ENCODE measurements at places on chromosomes 13 and 19.

DNA sequence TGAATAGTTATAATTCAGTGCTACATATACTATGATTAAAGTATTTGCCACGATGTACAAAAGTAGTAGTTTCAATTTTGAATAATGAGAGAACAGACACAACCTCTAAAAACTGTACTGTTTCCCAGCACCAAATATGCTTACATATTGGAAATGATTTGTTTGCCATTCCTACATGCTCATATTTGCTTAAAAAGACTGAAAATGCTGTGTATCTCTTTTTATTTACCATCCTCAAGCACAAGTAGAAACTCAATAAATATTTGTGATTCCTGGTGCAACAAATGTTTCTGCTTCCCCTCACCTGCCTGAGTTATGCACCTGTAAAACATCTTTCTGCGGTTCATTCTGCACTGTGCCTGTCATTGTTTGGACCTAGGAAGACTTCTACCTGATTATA is 512.2 kb downstream of the DCT start:
- no peak for DNase-seq

DNA sequence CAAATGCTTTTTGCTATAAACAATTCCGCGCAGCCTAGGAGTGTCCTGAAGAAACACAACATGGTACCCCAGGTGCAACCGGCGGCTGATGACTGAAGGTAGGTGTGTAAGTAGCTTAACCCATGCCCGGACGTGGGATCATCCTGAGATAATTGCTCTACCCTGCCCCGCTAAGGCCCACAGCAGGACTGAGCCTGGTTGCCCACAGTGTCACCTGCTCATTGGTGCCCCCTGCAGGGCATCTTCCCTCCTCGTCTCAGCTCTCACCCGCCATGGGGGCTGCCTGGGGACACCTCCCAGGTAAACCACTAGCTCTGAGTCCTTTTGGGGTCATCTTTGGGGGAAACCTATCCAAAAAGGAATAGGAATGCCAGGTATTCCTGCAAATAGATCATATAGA is 22.3 kb downstream of the TMEM161A start:
- DNase-seq, result no peak

GRCh38 chr19:3073931-3074595 is 11.8 kb upstream of the TLE5 start:
- no peak for DNase-seq

- DNase-seq, result peak; percentile 93
These were observed 75.6 kb upstream of the ZNF507 start for GRCh38 chr19:32269831-32270230.

DNA sequence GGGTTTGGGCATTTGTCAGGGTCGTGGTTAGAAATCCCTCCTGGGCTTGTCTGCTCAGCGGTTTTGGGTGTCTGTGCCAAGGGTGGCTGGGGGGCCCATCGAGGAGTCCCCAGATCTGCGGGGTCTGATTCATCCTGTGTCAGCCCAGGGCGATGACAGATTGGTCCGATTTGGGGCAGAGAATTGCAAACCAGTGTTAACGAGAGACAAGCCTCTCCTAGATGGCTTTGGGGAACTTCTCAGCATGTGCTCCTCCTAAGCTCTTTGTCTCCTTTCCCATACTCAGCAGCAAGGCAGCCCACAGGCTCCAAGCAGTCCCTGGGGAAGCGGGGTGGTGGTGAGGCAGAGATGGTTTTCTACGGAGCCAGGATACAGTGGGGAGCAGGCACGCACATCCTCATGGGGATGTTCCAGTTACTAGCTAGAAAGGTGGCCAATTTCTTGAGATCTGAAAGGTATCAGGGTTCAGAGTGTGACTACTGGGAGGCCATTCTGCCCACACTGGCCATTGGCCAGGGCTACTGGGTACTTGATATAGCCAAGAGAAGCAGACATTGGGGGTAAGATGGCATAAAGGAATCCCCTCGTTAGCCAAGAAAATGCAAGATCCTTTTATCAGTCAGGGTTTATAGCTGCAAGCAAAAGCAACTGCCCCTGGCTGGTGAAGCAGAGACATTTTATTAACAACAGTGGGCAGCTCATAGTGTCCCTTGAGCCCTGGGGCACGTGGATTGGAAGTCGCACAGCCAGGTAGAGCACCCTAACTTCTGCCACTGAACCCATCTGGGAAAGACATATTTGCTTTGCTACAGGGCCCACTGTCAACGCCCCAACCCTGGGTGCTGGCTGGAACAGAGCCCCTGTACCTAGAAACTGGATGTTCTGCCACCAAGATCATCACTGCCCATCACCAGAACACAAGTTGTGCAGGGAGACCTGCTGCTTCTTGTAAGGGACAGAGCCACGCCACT is 63.6 kb downstream of the RGCC start:
- DNase-seq, result no peak

- DNase-seq, result no peak
These were observed 41.1 kb upstream of the GTF3A start for GRCh38 chr13:27383104-27383921.

DNA sequence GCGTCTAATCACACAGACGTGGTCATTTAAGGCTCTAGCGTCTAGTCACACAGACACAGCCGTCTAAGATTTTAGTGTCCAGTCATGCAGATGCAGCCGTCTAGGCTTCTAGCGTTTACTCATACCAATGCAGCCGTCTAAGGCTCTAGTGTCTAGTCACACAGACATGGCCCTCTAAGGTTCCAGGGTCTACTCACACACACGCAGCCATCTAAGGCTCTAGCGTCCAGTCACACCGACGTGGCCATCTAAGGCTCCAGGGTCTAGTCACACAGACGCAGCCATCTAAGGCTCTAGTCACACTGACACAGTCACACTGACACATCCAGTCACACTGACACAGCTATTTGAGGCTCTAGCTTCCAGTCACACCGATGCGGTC is 55.7 kb downstream of the KLF2 start:
- no peak for DNase-seq

All from MV-4-11 (cell line).